ENCODE measurements at places on chromosomes 6 and 20. TPM values are rescaled to one million over a fixed set of nuclear protein-coding genes. Genes with fewer than 3 reads are reported as not detected.

The TDP2 gene
- total RNA-seq: 28.5 TPM

The FOXS1 gene
- 0.25 TPM for total RNA-seq

The MEP1A gene
- total RNA-seq: not detected

The CST8 gene
- total RNA-seq: not detected

The PDE10A gene
- 27.4 TPM for total RNA-seq

The DACT2 gene
- 0.06 TPM for total RNA-seq

The HCRTR2 gene
- total RNA-seq: not detected

The DZANK1 gene
- total RNA-seq: 2.0 TPM

Measured in A549 treated with dexamethasone at 1 μM for 4 hours (cell line).